ENCODE measurements at places on chromosomes 16 and 17.

- no peak for DNase-seq
These were observed 4.7 kb upstream of the BEAN1 start for GRCh38 chr16:66422366-66422765.

- DNase-seq = no peak
These were observed 4.6 kb downstream of the IL21R start for GRCh38 chr16:27406511-27407128.

DNA sequence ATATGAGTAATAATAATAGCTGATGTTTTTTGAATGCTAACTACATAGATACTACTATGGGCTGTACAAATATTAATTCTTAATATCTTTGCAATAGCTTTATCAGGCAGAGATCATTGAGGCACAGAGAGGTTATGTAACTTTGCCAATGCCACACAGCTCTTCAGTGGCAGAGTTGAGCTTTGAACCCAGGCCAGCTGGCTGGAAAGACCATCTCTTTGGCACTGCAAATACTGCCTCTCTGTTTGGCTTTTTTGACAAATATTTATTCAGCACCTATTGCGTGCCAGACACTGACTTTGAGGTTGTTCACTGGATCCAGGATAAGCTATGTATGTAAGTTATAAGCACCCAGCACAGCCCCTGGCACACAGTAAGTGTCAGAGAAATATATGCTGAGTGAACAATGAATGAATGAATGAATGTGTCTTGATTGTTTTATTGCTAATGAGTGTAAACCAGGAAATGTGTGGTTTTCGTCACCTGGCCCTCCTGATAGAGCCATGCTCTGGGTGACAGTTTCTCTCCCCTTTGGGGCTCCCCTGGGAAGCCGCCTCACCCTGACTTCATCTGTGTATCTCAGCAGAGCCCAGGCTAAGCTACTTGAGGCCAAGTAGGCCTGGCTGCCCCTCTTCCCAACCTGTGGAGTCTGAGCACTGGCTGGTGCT, 2.5 kb downstream of the AQP8 start:
- no peak for DNase-seq

- no peak for DNase-seq
These were observed 62.7 kb downstream of the TEX2 start for GRCh38 chr17:64200080-64201032.

DNA sequence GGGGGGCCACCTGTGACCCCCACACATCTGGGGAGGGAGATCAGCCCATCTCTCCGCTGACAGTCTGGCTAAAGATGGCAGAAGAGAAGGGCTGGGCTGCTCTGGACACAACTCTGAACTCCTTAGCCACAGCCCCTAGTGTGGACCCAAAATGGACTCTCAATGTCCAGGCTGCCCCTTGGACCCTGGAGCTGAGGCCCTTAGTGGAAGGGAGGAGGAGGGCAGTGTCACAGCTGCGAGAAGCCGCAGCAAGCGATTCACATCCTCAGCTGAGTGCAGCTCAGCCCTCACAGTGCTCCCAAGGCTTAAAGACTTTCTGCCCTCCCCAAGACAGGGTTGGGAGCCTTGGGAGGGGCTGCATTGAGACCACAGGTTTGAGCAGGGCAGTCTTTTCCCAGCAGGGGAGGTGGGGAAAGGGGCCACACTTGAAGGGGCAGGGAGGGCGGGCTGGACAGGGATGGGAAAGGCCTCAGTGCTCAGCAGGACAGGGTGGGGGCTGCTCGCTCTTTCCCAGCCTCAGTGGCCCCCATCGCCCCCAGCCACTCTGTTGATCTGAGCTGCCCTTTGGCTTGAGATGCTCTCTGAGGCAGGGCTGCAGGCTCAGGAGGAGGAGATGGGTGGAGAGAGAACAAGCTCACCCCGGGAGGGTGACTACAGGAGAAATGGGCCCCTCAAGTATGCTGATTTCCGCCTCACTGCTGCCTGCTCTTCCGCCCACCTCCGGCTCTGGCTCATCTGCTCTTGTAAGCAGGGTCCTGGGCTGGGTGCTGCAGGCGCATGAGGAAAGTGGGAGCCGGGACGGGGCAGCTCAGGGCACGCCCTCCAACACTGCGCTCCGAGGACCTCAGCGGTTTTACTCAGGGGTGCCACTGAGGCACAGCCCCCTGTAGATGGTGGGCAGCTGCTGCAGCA, 50.9 kb upstream of the MTSS2 start:
- peak; percentile 34 for DNase-seq

Measured in CD4-positive, alpha-beta T cell treated with Interleukin-6 for 4 hours (primary cell).